ENCODE measurements at places on chromosomes 2 and 18. TPM values are rescaled to one million over a fixed set of nuclear protein-coding genes. Genes with fewer than 3 reads are reported as not detected.

DNA sequence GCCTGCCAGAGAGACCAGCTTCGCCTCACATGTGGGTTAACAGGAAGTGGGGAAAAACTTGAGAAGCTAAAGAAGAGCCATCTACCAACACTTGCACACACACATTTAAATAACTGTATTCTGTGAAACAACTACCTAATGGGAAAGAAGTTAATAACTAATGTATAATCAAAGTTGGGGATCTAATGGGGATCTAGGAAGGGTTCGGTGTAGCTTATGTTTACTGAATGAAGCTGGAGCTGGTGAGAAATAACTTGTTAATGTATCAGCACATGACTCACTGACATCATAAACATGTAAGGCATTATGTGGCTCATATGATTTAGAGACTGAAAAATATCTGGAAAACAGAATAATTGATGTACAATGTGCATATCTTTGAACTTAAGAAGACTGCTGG lies 421.3 kb upstream of the NXPH2 start:
- no peak for DNase-seq

DNA sequence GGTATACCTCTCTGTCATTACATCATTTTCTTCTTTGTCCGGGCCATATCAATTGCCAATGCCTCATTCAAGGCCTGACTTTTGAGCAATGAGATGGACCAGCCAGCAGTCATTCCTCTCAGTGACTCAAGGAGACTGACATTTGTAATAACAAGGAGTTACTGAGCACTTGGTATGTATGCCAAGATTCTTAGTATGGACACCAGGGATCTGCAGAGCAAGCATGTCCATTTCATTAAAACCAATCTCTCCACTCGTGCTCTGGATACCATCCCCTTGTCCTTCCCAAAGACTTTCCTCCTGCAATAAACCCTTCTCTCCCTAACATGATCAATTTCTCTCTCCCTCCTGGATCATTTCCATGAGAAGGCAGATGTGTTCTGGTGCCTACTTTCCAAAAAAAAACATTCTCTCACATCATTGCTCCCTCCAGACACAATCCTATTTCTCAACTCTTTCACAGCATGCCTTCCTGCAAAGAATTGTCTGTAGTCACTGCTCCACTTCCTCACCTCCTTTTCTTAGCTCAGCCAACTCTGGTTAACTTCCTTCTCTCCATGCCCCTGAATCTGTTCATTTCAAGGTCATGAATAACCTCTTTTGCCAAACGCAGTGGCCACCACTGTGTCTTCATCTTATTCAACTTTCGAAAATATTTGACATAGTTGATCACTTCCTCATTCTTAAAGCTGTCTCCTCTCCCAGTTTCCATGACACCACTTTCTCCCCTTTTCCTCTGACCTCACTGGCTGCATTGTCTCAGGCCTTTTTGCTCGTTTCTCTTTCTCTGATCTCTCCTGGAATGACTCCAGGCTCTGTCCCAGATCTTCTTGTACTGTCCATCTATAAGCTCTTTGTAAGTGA lies 102.8 kb upstream of the CYP1B1 start:
- DNase-seq = no peak

GRCh38 chr2:27723372-27724144 lies 48.0 kb upstream of the MRPL33 start:
- DNase-seq = peak; percentile 68

- no peak for DNase-seq
These were observed 110.0 kb upstream of the FZD7 start for GRCh38 chr2:201923436-201924328.

Gene GCG
- 0.41 TPM for total RNA-seq

DNA sequence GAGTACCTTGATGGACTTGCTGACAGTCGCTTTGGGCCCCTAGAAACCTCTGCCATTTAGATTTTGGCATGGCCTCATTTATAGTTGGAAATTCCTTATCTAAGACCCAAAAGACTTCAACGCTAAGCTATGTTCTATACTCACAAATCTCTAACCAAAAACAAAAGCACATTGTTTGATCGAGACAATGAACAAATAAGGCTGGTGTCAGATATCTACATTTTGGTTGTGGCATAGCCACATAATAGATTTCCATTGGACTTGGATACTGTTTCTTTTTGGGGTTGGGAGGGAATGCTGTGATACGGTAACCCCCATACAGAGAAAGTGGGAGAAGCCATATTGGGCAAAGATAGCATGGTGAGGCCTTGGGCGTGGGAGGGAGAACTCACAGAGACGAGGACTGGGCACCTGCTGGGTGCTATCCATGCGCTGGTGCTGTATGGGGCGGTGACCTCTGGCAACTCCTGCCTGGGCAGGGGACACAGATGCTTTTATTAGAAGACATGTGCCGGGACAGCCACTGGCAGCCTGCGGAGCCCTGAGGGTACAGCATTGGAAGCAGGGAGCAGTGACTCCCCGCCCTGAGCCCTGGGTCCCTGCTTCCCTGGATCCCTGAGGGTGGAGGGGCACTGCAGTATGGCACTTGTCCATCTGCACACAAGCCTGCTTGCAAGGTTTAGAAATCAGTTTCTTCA lies 97.1 kb downstream of the ASAP2 start:
- no peak for DNase-seq

DNA sequence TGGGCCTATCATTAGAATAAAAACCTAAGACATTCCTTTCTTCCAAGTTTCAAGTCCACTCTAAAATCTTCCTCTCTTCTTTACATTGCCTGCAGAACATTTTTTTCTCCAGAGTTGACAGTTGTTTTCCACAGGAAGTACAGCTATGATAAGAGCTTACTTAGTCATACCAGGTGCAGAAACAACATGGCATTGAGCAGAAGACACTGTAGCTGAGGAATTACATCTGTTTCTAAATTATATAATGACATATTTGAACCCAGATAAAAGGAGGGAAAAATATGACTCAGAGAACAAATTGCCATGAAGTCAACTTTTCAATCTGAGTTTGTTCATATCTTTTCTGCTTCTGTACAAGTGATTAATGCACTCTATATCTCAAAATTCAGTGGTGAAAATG lies 30.2 kb downstream of the CMPK2 start:
- no peak for DNase-seq

GRCh38 chr2:218298314-218298875 lies 6.1 kb upstream of the TMBIM1 start:
- DNase-seq = no peak

GRCh38 chr2:112142525-112143078 lies 4.4 kb downstream of the FBLN7 start:
- no peak for DNase-seq

- no peak for DNase-seq
These were observed 10.9 kb upstream of the CNRIP1 start for GRCh38 chr2:68330691-68331090.

DNA sequence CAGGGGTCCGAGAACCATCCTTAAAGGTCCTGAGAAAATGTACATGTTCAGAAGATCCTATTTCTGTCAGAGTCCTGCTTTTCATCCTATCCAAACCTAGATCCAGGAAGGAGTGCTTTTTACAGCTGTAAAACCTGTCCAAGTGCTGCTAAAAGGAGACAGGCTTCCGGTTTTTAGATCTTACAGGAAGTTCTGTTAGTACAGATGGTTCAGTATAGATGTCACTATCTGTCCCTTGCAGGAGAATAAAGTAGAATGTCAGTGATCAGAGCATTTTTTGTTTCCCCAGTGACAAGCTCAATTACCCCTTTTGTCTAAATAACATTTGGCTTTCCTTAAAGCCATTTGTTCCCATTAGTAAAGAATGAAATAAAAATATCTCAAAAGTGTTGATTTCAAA lies 98.3 kb downstream of the NRP2 start:
- no peak for DNase-seq

DNA sequence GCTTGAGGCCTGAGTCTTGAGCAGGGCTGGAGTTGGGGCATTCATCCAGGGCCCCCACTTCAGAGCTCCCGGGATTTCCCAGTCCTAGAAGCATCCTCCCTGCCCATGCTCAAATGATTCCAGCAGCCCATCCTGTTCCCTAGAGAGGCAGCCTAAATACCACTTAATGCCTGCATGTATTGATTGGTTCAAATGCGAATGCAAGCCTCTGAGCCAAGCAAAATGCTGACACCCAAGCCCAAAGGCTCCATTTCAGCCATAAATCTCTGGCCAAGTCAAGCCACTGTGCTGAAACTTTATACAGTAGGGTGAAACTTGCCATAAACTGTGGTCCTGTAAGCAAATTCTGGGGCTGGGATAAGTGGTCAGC lies 279.8 kb downstream of the CLIP4 start:
- no peak for DNase-seq

DNA sequence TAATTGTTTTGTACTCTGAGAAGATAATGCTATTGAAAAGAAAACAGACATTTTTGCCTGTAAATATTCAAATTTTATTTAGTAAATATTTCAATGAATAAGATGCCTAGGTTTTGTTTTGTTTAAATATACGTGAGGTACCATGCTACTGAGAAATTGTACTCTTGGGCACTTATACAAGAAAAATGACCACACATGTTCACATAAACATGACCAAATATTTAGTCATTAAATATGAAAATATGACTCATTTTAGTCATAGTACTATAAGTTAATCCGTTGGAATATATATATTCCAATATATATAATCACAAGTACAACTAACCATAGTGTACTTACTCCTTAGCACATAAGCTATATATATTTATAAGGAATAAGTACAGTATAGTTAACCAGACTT lies 56.7 kb upstream of the ZNF804A start:
- DNase-seq = no peak

GRCh38 chr2:215498431-215498830 lies 62.6 kb upstream of the FN1 start:
- DNase-seq = no peak

- no peak for DNase-seq
These were observed 4.5 kb upstream of the RND3 start for GRCh38 chr2:150491943-150492342.

Gene MAPRE3
- 13.9 TPM for total RNA-seq

DNA sequence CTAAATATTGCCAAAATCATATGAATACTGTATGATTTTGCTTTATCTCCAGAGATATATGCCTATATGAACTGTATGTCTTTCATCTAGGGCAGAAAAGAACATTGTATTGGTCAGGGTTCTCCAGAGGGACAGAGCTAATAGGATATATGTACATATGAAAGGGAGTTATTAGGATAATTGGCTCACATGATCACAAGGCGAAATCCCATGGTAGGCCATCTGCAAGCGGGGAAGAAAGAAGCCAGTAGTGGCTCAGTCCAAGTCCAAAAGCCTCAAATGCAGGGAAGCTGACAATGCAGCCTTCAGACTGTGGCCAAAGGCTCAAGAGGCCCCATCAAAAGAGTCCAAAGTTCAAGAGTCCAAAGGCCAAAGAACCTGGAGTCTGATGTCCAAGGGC lies 209.9 kb downstream of the RNF144A start:
- no peak for DNase-seq

DNA sequence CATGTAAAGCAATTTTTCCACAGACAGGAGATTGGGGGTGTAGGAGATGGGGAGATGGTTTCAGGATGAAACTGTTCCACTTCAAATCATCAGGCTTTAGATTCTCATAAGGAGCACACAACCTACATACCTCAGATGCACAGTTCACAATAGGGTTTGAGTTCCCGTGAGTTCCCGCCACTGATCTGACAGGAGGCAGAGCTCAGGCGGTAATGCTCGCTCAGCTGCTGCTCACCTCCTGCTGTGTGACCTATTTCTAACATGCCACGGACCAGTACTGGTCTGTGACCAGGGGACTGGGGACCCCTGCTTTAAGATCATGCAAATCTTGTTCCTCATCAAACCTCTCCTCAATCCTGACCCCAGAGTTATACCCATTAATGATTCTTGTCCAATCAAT lies 70.1 kb downstream of the RPE start:
- DNase-seq = no peak

DNA sequence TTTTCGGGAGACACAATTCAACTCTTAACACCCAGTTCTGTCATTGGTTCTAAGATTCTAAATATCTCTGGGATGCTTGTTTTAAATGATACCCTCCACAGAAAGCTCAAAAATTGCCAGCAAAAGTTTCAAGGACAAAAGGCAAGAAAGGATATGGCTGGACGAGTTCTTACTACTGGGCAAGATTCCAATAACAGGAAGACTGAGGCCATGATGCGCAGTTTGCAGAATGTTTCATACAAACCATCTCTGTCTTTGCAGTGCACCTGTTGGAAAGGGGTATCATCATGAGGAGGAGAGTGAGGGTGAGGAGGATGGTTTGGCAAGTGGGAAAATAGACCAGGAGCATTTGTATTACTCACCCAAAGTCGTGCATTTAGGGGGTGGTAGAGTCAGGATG lies 172.8 kb downstream of the DCDC2C start:
- DNase-seq = no peak

- no peak for DNase-seq
These were observed 30.9 kb upstream of the NAB1 start for GRCh38 chr2:190618030-190618429.

GRCh38 chr2:102652126-102652525 lies 32.8 kb downstream of the SLC9A2 start:
- no peak for DNase-seq

Gene PTPN18
- 11.8 TPM for total RNA-seq

- DNase-seq = no peak
These were observed 21.2 kb downstream of the TGFA start for GRCh38 chr2:70532244-70532935.

GRCh38 chr2:144648837-144649465 lies 129.0 kb upstream of the ZEB2 start:
- DNase-seq = no peak

DNA sequence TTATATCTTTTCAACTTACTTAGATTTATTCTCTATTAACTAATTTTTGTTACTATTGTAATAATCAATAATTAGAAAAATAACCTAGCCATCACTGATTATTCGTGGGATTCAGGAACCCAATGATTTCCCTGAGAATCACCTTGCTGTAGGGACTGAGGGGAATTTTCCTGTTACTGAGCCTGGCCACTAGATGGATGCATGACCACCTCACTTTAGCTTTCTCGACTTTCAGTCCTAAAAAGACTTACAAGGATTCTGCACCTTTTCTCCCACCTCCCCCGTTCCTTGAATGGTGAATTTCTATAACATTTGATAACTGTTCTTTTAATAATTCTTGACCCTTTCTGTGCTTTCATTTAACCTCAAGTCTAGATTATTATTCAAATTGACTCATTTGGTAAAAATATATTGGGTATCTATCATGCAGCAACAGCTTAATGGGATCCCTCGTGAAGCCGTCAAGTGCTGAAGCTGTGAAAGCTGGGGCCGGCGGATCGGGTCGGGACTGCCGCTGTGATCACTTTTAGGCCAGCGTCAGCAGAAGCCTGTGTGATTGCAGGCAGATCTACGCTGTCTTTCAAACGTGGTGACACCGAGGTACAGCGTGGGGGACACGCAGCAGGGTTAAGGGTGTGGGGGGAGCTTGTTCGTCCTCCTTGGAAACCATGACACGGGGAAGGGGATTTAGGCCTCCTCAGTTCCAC lies 38.8 kb upstream of the TMEM18 start:
- DNase-seq = no peak

GRCh38 chr2:37623971-37624900 lies 47.2 kb downstream of the CDC42EP3 start:
- DNase-seq = no peak

DNA sequence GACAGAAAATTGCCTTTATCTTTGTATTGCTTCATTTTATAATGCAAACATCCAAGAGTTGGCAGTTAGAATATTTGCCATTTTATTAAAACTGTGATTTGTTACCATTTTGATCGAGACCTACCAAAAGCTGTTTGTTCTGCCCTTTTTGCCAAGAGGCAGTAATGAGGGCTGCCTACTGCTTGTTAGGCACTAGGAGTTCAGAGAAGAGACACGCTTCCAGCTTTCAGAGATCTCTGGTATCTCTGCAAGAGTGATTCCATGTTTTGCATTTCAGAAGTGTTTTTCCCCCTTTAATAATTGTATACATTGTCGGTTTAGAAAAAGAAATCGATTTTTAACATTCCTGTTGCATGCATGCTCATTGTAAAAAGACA lies 628 bp downstream of the MRPL30 start:
- DNase-seq = no peak

Gene AQP12B
- not detected for total RNA-seq

GRCh38 chr2:181165199-181165868 lies 184.9 kb downstream of the UBE2E3 start:
- no peak for DNase-seq
